ENCODE measurements at places on chromosomes 4 and X.

DNA sequence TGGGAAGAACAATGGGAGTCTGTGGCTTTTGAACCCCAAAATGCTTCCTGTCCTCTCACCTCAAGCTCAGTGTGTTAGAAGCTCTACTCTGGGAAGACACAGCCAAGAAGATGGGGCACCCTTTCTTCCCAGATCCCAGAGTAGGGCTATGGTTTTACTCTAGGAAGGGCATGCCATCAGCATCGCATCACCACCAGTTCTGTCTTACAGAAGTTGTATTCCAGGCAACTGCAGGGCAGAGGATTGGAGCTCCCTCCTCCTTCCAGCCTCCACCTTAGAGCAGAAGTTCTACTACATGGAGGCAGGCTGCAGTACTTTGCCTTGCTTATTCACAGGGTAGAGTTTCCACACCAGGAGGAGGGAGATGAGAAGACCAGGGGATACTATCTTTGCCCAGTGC lies 18.1 kb upstream of the ZFX start:
- no peak for DNase-seq

DNA sequence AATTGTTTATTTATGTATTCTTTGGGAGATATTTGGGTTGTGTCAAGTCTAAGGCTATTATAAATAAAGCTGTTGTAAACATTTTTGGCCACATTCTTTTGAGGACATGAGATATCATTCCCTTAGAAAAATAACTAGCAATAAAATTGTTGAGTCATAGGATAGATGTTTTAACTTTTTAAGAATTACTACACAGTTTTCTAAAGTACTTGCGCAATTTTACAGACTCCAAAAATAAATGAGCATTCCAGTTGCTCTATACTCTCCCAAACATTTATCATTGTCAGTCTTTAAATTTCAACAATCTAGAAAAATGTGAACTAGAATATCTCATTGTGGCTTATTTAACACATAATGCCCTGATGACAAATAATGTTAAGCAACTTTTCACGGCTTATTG lies 189.1 kb upstream of the ADGRL3 start:
- no peak for DNase-seq

GRCh38 chrX:24229400-24229879 lies 79.9 kb downstream of the ZFX start:
- no peak for DNase-seq

GRCh38 chr4:35365186-35365585 lies 879.1 kb downstream of the ARAP2 start:
- DNase-seq = no peak

DNA sequence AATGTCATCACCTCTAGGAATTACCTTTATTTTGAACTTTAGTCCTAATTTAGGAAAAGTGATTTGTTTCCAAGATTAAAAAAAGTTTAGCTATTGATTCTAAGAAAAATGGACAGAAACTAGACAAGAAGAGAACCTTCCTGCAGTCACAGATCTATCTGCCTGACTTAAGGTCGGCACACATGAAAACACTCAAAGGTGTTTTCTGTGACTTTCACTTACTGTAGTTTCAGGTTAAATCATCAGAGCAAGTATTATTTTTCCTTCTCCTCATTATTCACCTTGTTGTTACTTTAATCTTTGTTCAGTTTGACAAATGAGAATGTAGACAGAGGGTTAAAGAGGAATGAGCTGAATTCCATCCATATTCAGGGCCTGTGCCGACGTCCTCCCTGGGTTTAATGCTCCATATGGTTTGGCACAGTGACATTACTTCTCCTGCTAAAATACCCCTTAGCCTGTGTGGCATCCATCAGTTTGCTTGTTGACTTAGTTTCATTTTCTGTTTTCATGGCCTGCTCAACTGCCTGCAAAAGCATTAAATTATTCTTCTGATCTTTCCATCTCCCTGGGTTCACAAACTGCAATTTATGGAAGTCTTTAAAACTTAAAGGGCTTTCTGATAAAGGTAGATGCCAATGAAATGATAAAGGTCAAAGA lies 352.7 kb downstream of the NKX6-1 start:
- DNase-seq = no peak

All from dorsolateral prefrontal cortex (tissue), 122 donors.